ENCODE measurements at places on chromosomes 3 and 15.

DNA sequence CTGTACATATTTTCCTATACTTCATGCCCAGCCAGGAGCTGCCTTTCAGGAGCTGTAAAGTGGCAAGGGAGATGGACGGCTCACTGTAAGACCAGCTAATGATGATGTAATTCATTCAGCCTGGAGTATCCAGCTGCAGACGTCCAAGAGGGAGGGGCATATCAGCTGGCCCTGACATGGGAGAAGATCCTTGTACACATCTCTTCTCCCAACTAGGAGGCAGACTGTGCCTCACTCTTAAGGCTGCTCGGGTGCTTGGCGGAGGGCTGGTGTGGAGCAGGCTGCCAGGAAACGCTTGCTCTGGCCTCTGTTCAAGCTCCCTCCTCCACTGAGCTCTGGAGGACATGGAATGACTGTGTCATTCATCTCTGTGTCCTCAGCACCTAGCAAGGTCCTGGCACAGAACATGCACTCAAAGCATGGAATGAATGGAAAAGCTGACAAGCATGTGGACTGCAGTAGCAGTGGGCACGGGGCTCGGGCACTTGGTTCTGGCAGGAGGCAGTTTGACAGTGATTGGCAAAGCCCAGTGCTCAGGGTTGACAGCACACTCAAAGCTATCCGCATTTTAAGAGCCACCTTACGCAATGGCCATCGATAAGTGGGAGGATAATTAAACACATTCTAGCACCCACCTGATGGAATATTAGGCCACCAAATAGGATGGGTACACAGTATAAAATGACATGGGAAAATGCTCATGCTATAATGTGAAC, 72.4 kb downstream of the TBC1D2B start:
- DNase-seq = peak; percentile 91

- DNase-seq = peak; percentile 71
Measured at GRCh38 chr15:101156509-101157159, 95.2 kb downstream of the CHSY1 start.

- peak; percentile 23 for DNase-seq
Measured at GRCh38 chr3:31092748-31093589, 198.5 kb upstream of the GADL1 start.

DNA sequence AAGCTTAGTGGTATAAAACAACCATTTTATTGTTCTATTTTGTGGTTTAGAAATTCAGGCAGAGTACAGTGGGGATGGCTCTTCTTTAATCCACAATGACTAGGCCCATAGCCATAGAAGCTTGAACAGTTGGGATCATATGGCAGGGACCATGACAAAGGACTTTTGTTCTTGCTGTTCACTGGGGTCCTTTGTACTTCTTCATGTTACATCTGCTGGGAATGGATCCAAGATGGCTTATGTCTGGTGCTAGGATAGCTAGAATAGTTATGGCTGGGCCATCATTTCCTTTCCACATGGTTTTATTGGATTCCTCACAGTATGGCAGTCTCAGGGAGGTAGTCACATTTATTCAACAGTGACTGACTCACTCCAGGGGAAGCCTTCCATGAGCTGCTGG, 427.9 kb upstream of the AGTR1 start:
- DNase-seq = no peak

DNA sequence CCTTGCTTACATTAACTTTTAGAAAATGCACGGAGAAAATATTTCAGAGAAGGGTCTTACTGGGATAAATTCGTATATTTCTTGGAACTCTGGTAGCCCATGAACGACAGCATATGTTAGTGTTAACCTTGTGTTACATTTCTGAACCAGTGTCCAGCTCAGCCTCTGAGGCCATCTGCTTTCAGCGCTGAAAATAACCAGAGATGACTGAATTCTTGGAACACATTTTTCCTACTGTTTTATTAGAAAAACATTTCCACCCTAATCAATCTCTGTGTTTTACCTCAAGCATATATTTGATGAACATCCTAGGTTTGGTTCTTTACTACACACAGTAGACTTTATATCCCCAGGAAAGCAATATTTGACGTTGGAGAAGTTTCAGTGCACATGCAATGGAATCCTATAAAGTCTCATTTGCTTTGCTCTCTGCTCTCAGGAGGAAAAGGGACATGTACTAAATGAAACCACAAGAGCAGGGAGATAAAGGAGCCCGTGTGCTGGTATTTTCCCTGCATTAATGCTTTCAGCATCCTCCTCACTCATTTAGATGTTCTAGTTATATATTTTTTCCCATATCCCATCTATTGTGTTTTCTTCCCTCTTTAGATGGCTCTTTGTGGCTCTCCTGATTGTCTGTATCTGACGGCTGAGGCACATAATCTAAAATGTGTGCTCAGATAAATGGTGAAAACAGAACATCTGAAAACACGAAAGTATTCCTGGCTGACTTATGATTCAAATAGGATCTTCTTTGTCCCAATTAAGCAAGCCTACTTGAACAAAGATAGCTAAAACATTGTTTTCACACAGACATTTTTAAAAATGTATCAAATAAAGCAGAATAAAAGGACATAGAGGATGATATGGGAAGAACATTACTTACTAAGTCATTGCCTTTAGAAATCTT, 151.7 kb upstream of the KCNMB2 start:
- DNase-seq = peak; percentile 46

Measured in right hindlimb (tissue), 1 donor.